ENCODE measurements at places on chromosomes 1 and 21.

- no peak for DNase-seq
These were observed 4.8 kb downstream of the C1QTNF12 start for GRCh38 chr1:1241588-1242219.

- DNase-seq = no peak
These were observed 37.5 kb upstream of the ARF1 start for GRCh38 chr1:228044961-228045360.

- no peak for DNase-seq
These were observed 10.2 kb downstream of the SH3BP5L start for GRCh38 chr1:248815407-248816034.

DNA sequence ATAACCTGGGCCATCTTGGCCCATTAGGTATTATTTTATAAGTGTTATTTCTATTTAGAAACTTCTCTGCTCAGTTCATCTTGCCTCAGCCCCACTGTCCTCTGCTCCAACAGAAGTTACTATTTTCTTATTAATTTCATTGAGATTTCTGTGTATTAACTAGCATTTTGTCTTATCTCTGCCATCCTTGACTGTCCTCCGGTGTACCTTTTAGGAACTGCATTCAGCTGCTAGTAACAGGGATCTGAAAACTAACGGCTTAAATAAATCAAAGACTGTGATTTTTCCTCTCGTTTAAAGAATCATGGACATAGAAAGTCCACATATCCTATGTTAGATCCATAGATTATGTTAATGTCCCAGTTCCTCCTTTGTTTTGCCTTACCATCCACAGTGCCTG, 382.5 kb downstream of the MATN1 start:
- DNase-seq = no peak

DNA sequence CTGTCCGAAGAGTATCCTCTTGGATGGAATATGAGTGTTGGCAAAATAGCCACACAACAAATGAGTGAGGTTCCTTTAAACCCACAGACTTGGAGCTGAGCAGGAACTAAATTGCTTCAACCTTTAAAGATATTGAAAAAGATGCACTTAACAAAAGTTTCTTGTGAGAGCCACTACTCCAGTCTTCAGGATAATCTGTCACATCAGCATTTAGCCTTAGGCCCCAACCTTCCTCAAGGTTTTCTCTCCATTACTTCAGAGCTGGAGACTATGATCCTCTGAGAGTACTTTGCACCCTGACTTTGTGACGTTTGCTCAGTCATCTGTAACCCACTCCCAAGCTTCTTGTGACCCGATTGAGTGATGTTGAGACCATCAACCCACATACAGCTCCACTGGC, 212.8 kb downstream of the LRRC40 start:
- DNase-seq = no peak

Data from activated CD8-positive, alpha-beta memory T cell treated with anti-CD3 and anti-CD28 coated beads for 4 hours (primary cell).